ENCODE measurements at places on chromosomes 6 and 20. TPM values are rescaled to one million over a fixed set of nuclear protein-coding genes. Genes with fewer than 3 reads are reported as not detected.

Gene TTK
- total RNA-seq = 0.34 TPM

Gene HDGFL1
- total RNA-seq = not detected

Gene HCRTR2
- total RNA-seq = not detected

Gene GGTLC1
- total RNA-seq = not detected

Gene OSTM1
- 83.3 TPM for total RNA-seq
